ENCODE measurements at places on chromosomes 2 and 18.

DNA sequence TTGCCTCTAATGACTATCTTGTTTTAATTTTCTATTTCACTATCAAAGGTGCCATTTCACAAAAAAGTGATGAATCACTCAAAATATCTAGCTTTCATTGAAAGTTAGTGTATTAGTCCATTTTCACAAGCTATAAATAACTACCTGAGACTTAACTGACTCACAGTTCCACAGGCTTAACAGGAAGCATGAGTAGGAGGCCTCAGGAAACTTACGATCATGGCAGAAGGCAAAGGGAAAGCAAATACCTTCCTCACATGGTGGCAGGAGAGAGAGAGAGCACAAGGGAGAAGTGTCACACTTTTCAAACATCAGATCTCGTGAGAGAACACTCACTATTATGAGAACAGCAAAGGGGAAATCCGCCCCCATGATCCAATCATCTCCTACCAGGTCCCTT, 1220.4 kb upstream of the ZEB2 start:
- DNase-seq = no peak

GRCh38 chr2:21891191-21891590, 767.4 kb downstream of the TDRD15 start:
- DNase-seq = no peak

DNA sequence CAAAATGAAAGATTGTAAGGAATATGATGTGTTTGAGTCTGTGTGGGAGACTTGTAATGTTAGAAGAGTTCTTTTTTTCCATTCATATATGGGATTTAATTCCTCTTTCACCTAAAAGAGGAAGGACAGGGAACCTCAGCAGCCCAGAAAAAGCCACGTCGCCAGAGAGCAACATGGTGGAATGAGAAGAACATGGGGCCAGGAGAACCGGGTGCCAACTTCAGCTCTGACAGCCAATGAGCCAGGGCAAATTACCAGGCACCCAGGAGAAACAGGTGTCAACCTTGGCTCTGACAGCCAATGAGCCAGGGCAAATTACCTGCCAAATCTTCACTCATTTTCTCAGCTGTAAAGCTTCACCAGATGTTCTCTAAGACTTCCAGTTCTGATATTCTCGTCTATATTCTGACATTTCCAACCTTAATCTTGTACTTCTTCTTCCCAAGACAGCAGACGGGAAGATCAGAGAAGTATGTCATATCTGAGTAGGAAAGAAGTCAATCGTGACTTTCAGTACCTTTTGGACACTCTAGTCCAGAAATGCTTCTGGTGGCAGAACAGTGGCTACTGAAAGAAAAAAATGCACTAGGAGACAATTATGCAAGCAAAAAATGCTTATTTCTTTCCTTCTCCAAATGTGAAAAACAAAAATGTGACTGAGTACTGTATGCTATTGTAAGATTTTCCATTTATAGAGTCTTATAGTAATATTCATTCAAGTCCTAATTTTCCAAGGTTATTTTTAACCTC, 79.2 kb upstream of the COL5A2 start:
- no peak for DNase-seq

DNA sequence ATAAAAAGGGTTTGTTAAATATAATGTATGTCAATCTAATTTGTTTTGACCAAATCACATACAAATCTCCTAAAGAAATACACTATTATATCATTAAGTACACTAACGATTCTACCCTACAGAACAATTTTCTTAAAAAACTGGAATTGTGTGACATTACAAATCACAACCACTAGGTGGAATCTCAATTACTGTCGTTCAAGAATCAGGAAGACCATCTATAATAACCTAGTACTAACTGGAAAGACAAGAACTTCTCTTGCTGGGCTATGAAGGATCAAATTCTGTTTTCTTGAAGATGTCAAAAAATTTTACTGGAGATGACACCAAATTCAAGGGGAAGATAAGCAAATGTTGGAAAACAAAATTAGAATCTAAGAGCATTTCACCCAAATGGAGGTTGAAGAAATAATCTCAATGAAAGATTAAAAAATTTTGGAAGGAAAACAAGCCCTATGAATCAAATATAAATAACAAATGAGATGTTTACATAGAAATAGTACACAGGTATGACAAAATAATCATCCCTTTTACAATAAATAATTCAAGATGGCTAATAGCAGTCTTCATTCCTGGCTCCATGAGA, 110.9 kb downstream of the STK39 start:
- peak; percentile 70 for DNase-seq

- no peak for DNase-seq
Measured at GRCh38 chr18:69839497-69839896, 108.2 kb downstream of the CD226 start.

DNA sequence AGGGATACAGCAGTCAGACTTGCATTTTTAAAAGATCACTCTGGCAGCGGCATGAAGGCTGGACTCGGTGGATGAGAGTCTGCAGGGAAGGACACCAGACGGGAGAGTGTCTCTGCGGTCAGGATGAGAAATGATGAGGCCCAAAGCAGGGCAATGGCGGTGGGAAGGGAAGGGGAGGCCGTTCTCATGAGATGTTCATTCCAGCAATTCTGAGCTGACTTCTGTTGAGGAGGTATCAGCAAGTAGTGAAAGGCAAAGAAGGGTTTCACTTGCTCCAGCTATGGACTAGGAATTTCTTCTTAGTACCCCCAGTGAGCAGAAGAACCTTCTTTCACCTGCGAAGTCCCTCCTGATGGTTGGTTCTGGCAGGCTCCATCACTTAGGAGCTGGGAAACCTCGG, 63.0 kb downstream of the STEAP3 start:
- DNase-seq = no peak

- peak; percentile 57 for DNase-seq
Measured at GRCh38 chr18:2856547-2857170, 9.9 kb downstream of the EMILIN2 start.

GRCh38 chr2:59604123-59604522, 949.3 kb downstream of the BCL11A start:
- DNase-seq = no peak

- DNase-seq = peak; percentile 59
Measured at GRCh38 chr2:29042561-29043075, 31.7 kb downstream of the PCARE start.

GRCh38 chr2:86031151-86031550, 74.5 kb downstream of the POLR1A start:
- no peak for DNase-seq

DNA sequence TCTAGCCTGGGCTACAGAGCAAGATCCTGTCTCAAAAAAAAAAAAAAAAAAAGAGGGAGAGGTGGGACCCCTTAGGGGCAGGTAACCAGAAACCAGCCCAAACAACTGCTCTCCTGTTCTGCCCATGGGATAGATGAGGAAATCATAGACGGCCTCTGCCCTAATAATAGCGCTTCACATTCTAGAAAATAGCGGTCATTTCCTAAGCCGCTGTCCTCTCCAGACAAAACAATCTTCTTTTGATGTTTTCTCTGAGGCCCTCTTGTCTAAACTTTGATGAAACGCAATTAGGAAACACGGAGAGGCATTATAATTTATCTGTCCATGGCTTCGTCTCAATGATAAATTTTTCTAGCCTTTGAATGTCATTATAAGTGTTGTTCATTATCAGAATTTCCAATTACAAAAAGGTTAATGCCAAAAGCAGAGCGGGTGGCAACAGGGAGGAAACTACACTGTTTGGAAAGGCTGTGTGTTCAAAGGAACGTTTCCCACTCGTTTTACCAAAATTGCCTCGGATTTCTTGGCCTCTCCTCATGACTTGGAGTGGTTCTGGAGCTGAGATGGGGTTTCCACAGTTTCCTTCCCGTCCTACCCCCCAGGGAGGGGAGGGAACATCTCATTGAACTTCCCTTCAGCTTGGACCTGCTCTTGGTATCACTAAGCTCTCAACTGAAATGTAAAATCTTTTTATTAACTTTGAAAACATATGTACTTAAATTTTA, 151.6 kb upstream of the ZNF236 start:
- peak; percentile 52 for DNase-seq

DNA sequence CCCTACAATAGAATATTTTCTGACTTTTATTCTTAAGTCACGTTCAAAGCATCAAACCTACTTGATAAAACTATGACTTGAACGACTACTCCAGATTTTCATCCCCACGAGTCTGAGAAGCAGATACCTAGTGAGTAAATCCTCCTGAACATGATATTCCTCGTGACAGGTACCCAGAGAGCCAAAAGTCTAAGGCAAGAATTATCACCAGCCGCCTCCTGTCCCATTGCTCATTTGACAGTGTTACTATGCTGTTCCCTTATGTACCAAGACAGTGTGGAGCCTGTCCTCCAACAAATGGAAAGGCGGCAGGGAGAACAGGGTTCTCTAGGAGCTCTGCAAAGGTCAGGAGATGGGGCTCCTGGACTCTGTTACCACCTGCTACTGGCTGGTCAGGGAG, 8.3 kb upstream of the ALPK2 start:
- DNase-seq = no peak

GRCh38 chr2:49973917-49974368, 819.6 kb upstream of the FSHR start:
- DNase-seq = no peak

- no peak for DNase-seq
Measured at GRCh38 chr2:55096586-55096985, 46.3 kb upstream of the RTN4 start.

DNA sequence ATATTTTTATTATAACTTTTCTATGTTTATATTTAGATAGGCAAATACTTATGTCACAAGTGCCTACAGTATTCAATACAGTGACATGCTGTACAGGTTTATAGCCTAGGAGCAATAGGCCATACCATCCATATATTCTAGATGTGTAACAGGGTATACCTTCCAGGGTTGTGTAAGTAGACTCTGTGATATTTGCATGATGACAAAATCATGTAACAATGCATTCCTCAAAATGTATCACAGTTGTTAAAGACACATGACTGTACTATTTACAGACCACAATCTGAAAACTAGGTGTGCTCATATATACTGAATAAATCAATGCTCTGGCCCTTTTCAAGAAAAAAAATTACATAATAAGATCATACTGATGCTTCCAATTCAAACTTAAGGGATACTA, 433.2 kb upstream of the RGPD4 start:
- no peak for DNase-seq

DNA sequence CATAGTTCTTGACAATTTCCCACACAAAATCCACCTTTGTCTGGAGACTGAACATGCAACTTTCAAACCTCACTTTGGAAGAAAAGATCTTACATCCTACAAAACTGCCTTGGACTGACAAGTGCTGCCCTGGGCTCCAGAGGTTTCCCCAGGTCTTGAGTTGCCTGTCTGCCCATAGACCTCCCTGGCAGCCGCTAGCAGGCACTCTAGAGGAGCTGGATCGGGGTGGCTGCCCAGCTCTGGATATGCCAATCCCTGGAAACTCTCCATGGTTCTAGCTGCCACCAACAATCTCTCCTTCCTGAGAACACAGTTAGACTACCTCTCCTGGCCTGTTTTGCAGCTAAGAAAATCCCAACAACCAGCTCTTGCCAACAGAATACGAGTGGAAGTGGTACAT, 3.4 kb upstream of the ITGB6 start:
- no peak for DNase-seq

- no peak for DNase-seq
Measured at GRCh38 chr2:128636802-128637147, 318.1 kb upstream of the HS6ST1 start.

GRCh38 chr2:128177315-128177714, 86.3 kb downstream of the UGGT1 start:
- DNase-seq = no peak

GRCh38 chr2:231984992-231985391, 23.5 kb downstream of the DIS3L2 start:
- DNase-seq = no peak

DNA sequence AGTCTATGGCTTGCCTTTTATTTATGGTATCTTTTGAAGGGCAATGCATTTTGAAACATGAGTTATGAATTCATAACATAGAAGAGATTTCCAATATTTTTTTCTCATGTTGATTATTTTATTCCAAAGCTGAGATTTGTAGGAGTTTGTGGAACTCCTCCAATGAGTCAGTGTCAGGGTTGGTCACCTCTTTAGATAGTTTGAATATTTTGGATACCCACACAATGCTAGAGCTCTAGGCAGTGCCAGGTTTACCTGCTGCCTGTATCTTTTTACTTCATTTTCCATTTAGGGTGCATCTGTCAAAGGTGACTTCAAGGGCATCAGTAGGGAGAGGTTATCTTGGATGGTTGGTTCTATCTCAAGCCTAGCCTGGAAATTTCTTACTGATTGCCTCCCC, 152.7 kb downstream of the CERS6 start:
- peak; percentile 21 for DNase-seq

GRCh38 chr18:22276334-22276713, 106.9 kb downstream of the GATA6 start:
- no peak for DNase-seq

DNA sequence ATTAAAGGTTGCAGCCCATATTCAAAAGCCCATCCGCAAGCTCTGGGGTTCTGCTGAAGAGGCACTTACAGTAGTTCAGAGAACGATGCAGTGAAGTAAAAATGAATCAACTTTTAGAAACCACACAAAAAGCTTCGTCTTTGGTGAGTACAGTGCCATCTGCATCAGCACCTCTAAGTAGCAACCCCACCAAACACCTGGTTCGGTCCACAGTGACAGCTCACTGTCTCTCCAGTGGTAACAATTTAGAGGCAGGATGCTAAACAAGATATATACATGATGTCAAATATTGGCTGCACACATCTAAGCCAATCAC, 275.4 kb upstream of the TCF4 start:
- DNase-seq = no peak

- peak; percentile 61 for DNase-seq
Measured at GRCh38 chr18:40874233-40874632, 1080.8 kb upstream of the PIK3C3 start.

- DNase-seq = peak; percentile 85
Measured at GRCh38 chr2:148244593-148245292, 223.9 kb downstream of the MBD5 start.

GRCh38 chr2:196926562-196927375, at the start of gene PGAP1:
Gene PGAP1, minus strand, starts transcription at chr2:196926707. Its CDS starts 91 bp downstream, at chr2:196926616.
- DNase-seq = peak; percentile 89

GRCh38 chr2:230614913-230615332, 97.7 kb upstream of the CAB39 start:
- DNase-seq = no peak

- DNase-seq = peak; percentile 50
Measured at GRCh38 chr2:18339326-18339725, 221.1 kb downstream of the RDH14 start.

DNA sequence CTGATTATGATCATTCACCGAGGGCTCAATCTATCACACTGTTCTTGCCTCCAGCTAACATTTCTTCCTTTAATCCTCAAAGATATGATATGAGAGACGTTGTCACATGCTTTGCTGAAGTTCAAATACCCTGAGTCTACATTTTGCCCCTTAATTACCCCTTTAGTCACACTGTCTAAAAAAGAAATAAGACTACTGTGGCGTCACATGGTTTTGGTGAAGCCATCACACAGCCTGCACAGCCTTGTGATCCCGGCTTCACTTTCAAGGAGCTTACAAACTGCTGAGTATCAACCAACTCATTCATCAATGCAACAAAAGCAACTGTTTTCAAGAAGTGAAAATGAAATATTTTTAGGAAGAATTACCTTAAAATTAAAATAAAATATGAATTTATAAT, 31.9 kb upstream of the SOCS6 start:
- DNase-seq = no peak

GRCh38 chr18:42561521-42561920, 554.0 kb downstream of the RIT2 start:
- DNase-seq = no peak

All from fibroblast of the aortic adventitia (primary cell).